IPS-NIHi11 (cell line): ENCODE measurements at places on chromosomes 5 and 9.

GRCh38 chr5:151345808-151346478 is 1.4 kb downstream of the SLC36A2 start:
- peak; percentile 12 for DNase-seq

GRCh38 chr5:135100431-135100830 is 66.4 kb upstream of the PITX1 start:
- DNase-seq = no peak

GRCh38 chr5:15573590-15573989 is 73.6 kb downstream of the FBXL7 start:
- DNase-seq = no peak

DNA sequence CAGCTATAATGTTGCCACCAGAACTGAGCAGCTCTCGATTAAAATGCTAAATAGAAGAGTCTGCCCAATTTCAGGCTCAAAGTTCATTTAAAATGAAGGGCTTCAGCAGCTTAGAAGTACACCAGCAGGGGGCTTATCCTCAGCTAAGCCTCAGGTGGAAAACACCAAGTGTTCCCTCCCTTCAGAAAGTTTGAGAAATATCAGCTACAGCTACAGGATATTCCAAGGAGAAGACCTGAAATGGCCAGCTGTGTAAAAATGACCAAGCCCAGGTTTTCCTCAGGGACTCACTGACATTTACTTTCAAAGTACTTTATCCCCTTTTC is 395.4 kb downstream of the DTWD2 start:
- DNase-seq = peak; percentile 38

DNA sequence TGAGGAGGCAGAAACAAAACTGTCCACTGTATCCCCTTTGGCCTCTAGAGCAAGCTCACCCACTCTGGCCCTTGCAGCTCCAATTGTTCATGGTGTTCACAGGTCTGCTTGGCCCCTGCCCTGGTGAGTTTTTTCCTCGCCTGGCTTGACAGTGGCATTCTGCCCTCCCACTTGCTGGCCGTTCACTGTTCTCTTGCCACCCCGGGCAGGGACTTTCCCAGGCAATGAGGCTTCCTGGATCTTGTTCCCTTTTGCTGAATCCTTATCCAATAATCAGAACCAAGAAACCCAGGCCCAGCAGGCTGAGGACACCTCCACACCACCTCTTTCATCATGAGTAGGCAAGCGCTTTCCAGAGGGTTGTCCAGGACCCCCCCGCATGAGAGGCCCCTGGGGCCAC is 31.2 kb downstream of the ZNF618 start:
- DNase-seq = no peak

- no peak for DNase-seq
These were observed 7.1 kb upstream of the PCA3 start for GRCh38 chr9:76756941-76757673.

DNA sequence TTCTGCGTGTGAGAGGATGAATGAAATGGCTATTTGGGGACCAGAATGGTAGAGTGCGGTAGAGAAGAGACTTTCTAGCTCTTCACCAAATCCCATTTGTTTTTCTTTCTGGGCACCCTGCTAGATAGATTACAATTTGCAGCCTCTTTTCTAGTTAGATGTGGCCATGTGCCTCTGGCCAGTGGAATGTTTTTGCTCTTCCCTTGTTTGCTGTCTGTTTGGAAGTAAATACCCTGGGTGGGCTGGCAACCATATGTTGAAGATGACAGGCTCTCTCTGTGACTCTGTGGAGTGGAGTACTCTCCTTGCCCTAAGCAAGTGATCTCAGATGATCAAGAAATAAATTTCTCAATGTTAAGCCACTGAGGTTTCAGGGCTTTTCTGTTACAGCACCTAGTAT is 12.9 kb downstream of the GNG10 start:
- DNase-seq = no peak

DNA sequence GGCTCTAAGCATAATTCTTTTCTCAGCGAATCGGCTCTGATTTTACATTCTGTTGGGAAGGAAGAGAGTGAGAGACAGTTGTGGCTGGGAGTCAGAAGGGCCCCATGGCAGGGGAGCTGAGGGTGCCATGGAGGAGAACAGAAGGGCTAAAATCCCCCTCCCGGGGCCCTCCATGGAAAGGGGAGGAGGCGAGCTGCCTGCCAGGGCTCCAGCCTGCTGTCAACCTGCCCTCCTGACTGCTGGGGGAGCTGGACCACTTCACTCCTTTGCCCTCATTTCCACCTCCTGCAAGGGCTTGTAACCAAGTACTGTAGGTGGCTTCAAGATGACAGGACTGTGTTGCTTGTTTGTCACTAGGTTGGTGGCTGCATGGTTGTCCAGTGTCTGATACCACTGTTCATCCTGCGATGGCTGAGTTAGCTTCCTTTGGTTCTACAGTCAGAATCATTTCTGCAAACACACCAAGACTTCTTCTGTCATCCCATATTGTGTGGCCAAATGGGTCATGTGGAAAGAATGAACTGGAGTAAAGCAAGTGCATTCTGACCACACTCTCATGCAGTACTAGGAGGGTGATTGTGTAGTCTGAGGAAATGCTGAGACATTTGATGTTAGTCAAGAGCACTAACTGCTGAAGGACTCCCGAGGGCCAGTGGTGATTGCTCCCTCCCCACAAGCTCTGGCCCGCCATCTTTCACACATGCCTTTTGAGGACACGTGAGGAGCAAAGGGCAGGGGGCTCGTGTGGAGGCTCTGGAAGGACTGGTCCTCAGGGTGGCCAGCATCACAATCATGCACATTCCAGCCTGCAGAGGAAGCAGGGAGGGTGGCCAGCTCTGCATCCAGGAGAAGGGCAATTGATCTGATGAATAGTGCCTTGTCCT is 307.2 kb downstream of the GADD45G start:
- DNase-seq = no peak

- no peak for DNase-seq
These were observed 414.0 kb upstream of the IRX1 start for GRCh38 chr5:3181671-3182070.

DNA sequence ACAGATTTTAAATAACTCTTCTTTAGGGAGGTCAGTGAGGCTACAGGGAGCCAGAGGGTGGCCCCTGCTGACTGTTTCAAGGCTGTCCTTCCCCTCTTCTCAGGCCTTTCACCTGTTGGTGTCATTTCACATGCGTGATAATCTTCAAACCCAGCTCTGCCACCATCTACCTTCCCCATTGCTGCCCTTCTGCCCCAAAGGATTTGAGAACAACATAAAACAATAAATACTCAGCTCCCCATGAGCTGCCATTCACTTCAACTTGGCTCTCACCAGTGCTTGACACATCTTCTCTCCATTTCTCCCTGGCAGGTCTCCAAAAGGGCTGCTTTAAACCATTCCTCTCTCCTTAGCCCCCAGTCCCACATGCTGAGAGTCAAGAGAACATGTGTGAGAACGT is 75.5 kb upstream of the PALM2AKAP2 start:
- DNase-seq = no peak

DNA sequence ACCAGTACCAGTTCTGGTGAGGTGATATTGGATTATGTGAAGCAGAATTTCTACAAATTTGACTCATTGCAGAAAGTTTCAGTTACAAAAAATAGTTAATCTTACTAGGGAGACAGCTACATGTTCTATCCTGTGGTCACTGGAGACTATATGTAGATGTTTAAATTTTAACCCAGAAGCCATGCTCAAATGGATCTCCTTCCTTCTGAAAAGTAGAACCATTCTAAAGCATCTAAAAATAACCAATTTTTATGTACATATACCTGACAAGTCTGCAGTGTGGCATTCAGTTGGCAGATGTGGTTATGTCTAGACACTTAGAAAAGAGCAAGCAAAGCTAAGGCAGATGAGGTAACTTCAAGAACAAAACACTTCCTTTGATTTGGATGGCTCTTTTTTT is 65.5 kb upstream of the POU4F3 start:
- DNase-seq = no peak

DNA sequence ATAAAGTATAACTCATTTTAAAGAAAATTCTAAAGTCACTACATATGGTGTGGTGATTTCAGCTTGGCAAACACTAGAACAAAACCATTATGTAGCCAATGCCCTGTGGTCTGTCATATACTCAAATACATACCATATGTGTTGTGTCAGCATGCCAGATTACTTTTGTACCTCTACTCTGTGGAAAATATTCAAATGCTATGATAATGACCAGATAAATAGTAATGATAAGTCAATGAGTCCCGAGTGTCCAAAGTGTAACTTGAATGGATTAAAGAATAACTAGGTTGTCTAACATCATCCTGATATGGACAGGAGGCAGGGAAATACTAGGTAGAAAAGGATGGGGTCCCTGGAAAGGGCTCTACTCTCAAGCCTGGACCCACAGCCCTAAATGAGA is 58.0 kb upstream of the IL6ST start:
- DNase-seq = no peak

GRCh38 chr5:180026320-180026719 is 45.2 kb downstream of the RNF130 start:
- DNase-seq = no peak

DNA sequence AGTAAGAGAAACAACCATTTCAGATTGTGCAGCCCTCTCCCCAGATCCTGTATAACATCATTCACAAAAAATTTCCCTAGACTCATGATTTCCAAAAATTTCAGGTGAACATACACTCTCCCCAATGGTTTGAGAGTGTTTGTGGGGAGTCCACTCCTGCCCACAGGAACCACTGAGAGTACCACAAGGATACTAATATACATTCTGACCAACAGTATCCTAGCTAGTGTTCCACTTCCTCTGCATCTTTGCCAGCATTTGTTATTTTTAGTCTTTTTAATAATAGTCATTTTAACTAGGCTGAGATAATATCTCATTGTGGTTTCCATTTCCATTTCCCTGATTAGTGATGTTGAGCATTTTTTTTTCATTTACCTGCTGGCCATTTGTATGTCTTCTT is 155.4 kb downstream of the DTWD2 start:
- DNase-seq = no peak

- peak; percentile 67 for DNase-seq
These were observed at the start of gene DPYSL3 for GRCh38 chr5:147509710-147510651. TSS of gene DPYSL3 (minus strand) at chr5:147510068. CDS start at chr5:147509858, 210 bp downstream.

GRCh38 chr5:55821731-55822512 is 29.2 kb upstream of the IL31RA start:
- peak; percentile 58 for DNase-seq

DNA sequence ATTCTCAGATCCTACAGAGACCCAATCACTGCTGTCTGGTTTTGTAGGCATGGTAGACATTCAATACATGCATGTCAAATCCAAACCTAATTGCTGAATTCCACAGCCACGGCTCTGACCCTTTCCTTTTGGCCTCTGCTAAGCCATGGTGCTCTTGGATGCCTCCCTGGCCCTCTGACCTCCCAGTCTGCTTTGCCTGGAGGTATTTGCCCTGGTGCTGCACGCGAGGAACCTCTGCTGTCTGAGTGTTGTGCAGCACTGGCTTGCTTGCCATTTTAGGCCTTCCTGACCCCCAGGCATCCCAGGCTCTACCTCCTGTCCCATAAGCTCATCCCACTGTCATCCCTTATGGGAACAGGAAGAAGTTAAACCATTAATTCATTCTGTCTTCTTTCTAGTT is 60.9 kb downstream of the DOCK2 start:
- DNase-seq = no peak

DNA sequence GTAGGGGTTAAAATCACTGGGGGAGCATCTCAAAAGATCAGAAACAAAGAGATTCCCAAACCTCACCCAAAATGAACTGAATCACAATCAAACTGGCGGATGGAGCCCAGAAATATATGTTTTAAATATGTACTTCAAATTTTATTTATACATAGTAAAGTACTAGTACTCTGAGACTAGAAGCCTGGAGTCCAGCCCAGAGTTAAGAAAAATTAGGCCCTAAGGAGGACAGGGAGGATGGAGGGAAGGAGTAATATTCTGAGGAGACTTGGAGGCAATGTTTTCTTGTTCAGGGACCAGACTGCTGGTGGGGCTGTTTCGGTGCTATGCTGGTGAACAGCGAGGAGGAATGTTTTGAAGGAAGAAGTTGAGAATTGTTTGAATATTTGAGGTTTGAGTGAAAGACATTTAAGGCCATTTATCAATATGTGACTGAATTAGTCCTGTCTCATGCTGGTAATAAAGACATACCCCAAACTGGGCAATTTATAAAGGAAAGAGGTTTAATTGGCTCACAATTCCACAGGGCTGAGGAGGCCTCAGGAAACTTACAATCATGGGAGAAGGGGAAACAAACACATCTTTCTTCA is 552.4 kb upstream of the DAB2 start:
- DNase-seq = no peak

GRCh38 chr9:105144841-105145240 is 99.6 kb upstream of the SLC44A1 start:
- DNase-seq = no peak

GRCh38 chr5:84618262-84618661 is 233.6 kb upstream of the EDIL3 start:
- DNase-seq = no peak

GRCh38 chr5:140550147-140551079 is 3.0 kb downstream of the EIF4EBP3 start:
- DNase-seq = no peak

- peak; percentile 77 for DNase-seq
These were observed 1.2 kb downstream of the LOX start for GRCh38 chr5:122076669-122077365.

DNA sequence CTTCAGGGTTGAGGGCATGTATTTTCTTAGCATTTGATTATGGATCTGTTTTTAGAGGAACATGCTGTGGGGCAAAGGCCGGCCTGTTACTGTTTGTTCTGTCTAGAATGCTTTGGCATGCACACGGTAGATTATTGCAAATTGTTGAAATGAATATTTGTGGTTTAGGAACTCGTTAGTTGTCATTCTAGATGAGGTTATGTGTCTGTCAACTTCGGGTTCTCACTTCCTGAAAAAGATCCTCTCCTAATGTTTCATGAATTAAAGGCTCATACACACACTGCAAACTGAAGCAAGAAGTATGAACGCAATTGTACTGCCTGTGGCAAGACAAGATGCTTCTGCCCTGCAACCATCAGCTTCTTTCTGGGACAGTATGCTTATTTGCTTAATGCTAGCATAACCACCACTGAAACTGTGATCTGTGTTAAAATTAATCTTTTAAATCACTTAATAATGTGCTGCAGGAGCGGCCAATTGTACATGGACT is 99.6 kb downstream of the BASP1 start:
- no peak for DNase-seq

DNA sequence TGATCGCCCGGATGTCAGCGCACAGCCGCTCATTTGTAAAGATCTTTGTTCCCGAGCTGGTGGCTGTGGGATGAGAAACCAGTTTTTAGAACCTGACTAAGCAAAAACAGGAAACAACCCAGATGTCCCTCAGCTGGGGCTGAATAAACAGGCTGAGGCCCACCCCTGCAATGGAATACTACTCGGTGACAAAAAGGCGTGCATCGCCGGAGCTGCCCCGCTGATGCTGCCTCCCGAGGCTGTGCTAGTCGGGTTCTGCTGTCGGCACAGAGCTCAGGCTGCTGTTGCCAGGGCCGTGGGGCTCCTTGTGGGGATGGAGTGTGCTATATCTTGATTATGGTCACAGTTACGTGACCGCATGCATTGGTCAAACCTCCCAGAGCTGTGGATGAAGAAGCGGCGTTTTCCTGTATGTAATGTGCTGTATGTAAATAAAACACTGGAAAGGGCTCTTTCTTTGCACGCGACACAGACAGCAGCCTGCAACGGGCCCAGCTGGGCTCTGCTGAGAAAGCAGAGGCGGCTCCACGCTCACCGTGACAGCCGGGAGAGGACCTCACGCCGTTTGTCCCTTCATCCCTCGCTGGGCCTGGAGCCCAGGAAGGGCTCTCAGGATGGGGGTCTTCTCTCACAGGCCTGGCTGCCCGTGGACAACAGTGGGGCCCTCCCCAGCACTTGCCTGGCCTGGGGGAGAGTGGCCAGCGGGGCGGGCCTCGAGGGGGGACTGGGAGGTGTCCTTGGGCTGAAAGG is 51.5 kb upstream of the RNU6ATAC start:
- DNase-seq = no peak
